ENCODE measurements at places on chromosomes 5 and 9. TPM values are rescaled to one million over a fixed set of nuclear protein-coding genes. Genes with fewer than 3 reads are reported as not detected.

- DNase-seq: no peak
Observed at GRCh38 chr5:95858023-95858461, 35.5 kb upstream of the GLRX start.

The POU4F3 gene
- total RNA-seq: not detected

DNA sequence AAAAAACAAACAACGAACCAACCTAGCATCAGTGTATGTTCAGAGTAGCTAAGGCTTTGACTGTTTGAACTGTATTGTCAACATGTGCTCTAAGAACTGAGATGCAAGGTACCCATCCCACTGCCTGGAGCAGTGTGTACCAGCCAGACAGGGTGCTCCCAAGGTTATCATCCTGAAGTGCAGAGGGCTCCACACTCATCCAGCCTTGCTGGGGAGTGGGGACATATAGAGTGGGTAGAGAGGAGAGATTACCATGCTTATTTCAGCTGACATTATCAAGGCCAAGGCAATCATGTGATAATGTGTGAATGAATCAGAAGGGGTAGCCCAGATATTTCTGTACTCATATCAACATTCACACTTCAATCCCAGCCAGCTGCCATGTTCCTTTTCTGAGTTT lies 68.7 kb upstream of the ZNF622 start:
- DNase-seq: no peak

The C8G gene
- total RNA-seq: not detected

The N4BP3 gene
- 4.1 TPM for total RNA-seq

DNA sequence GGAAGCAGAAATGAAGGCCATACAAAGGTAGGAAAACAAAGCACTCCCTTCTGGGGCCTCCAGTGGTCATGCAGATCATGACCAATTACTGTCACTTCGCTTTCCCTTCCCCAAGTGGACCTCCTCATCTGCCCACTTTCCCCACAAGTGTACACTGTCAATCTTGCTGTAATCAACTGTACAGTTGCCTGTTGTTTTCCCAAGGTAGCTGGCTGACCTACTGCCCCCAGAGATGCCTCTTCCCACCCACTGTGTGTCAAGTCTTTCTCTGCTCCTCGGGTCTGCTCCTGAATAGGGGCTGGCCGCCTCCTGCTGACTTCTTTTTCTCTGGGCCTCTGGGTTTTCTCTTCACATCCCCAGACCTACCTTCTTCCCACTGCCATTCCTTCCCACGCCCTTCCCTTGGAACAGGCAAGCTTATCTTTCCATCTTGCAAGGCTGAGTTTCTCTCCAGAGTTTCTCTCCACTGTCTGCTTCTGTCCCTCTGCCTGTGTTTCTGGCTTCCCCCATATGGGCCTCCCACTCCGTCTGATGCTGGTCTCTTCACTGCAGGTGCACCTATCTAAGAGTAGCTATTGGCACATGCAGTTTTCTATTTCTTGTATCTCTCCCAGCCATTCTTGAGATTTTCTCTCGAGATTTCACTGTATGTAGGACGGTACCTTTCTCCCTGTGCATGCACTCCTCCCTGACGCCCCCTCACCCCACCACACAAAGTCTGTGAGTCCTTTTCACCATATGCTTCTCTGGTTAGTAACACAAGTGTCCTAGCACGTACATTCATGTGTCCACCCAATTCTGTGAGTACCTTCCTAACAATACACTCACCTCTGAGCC lies 2.4 kb downstream of the ELL2 start:
- no peak for DNase-seq

DNA sequence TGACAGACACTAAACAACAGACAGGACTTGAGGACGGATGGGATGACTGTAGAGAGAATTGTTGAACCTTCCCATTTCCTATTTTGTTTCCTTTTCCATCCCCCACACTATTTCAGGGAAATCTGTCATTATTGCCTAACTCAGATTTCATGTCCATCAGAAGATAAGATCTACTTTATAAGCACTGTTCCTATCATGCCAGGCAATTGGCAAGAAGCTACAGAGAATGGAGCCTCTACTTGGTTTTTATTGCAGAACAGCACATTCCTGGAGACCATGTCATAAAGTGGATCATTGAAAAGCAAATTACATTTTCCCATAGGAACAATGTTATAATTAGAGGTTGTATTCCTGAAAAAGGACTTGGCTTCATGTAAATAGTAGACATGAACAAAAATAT lies 173.7 kb upstream of the KIF2A start:
- DNase-seq: no peak

DNA sequence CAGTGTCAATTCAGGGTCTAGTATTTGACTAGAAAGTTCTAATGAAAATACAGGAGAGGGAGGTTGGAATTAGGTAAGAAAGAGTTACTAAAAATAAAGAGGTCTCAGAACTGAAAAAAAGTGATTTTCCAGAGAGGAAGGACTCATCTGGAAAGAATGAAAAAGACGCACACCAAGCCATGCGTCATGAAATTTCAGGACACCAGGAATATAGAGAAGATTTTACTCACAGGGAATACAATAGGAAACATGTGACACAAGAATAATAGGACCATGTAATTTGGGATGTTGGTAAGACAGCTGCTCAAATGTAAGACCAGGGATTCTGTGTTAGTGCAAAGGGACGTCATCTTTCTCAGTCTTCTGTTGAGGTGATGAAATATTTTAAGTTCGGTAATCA lies 224.7 kb downstream of the GDNF start:
- DNase-seq: no peak

- DNase-seq: no peak
Observed at GRCh38 chr9:81499021-81499454, 190.3 kb downstream of the TLE1 start.

GRCh38 chr9:75053869-75054268 lies 25.8 kb upstream of the CARNMT1 start:
- DNase-seq: no peak

The F2RL2 gene
- under 0.01 TPM for total RNA-seq

- no peak for DNase-seq
Observed at GRCh38 chr9:120175031-120175430, 404.9 kb downstream of the CDK5RAP2 start.

The DEPDC1B gene
- total RNA-seq: 12.2 TPM

GRCh38 chr5:179170606-179171005 lies 110.4 kb downstream of the ZNF354C start:
- no peak for DNase-seq

The PHAX gene
- total RNA-seq: 96.6 TPM

The ANKRD31 gene
- 0.82 TPM for total RNA-seq

DNA sequence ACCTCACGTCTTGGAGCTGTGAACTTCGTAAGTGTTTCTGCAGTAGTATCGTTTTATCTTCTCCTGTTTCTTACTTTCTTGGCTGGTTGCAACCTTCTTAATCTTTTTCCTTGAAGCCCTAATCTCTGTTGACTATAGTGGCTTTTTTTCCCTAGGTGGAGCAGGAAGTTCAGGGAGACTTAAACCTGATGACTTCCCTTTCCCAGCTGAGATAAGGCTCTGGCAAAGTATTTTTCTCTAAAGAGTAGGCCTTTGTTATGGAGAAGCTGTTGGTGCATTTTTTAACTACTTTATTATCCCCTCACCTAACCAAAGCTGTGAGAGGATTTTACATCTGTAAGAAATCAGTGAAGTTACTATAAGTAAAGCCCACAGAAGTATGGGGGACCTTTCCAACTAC lies 723.1 kb upstream of the RIOK2 start:
- no peak for DNase-seq

The FCN2 gene
- not detected for total RNA-seq

- peak; percentile 27 for DNase-seq
Observed at GRCh38 chr9:96874947-96875460, 20.7 kb upstream of the ZNF782 start.

The OGN gene
- 17.5 TPM for total RNA-seq

The LCN9 gene
- total RNA-seq: not detected

- DNase-seq: no peak
Observed at GRCh38 chr5:32058101-32058500, 116.0 kb downstream of the GOLPH3 start.

The RAPGEF1 gene
- total RNA-seq: 28.1 TPM

- no peak for DNase-seq
Observed at GRCh38 chr9:74645007-74645639, 148.0 kb downstream of the RORB start.

The MYOT gene
- total RNA-seq: not detected

DNA sequence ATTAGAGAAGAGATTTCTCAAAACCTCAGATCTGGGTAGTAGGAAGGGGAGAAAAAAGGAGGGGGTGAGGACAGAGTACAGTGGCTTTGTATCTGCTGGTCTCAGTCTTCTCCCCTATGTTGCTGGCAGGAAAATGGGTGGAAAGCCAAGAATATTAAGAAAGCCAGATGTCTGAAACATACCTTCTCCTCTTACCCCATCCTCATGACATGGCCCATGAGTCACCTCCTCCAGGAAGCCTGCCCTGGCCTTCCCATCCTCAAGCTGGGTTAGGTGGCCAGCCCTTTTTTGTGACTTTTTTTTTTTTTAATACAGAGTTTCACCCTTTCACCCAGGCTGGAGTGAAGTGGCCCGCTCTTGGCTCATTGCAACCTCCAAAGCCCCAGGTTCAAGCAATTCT lies 61.8 kb downstream of the ABCA1 start:
- no peak for DNase-seq

DNA sequence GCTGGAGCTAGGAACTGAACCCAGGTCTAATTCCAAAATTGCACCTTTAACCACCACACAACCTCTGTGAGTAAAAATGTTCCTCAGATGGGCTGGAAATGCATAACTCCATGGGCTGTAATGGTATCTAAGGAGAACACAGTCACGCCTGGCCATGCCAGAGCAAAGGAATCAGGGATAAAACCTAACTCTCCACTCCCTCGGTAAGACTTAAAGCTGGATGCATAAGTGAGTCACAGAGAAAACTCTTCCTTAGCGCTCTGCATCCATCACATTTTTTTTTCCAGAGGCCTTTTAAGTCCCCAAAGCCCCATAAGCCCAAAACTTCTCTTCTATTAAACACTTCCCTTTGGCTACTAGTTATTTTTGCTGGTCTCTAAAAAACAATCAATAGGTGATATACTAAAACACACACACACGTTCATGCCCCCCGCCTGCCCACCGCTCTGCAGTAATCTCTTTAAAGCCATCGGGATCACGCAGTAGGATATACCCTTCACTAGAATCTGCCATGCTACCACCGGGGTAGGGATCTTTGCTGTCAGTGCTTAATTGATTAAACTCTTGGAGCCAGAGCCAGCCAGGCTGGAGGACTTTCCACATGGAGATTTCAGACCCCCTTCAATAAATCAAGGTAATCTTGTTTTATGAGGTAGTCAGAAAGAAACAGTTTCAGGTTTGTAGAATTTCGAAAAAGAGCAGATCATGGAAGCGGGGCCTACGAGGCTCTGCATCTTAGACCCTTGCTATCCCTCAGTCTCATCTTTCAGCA lies 212.9 kb downstream of the MAPKAP1 start:
- DNase-seq: no peak

The TRAF1 gene
- total RNA-seq: 1.6 TPM

The SGCD gene
- 3.3 TPM for total RNA-seq

DNA sequence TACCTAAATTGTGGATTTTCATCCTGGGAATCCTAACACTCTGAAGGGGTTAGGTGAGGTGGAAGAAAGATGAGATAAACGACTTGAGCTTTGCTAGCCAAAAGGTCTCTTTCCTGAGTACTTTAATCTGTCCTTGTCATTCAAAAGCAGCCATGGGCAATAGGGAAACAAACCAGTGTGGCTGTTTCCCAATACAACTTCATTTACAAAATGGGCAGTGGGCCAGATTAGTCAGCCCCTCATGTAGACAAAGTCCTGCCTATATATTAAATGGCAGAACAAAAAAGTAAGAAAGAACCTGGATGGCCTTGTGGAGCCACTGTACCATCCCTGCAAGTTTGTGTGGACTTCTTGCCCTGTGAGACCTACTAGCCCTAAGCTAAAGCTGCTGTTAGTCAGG lies 51.0 kb upstream of the NFIL3 start:
- no peak for DNase-seq

DNA sequence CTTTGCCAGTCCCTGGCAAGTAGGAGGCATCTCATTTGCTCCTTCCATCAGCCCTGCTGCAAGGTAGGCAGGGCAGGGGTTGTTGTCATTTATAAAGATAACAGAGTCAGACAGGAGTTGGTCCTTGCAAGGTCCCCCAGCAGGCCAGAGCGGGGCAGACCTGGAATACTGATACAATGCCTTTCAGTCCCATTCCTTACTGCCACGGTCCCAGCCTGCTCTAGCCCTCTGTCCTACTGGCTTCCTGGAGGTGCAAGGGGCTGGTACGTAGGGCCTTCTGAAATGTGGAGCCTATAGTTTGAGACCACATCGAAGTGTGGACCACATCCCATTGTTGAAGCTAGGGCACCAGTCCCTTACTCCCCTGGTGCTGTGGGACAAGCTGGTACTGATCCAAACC lies 42.8 kb upstream of the PITX1 start:
- no peak for DNase-seq

DNA sequence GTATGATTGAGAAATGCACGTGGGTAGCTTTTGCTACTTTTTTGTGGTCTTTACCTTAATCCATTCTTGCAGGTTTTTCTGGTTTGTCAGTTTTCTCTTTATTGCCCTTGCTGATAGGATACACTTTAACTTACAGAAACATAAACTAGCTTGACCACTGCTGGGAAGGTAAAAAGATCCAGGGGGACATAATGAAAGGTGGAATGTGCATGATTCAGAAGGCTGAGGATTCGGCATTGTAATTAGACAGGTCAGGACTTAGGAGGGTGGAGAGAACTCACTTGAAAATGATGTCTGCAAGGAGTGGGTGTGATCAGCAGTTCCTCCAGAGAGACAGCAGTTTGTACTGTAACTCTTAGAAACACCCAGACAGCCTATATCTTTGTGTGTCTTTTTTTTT lies 19.8 kb upstream of the TXNDC8 start:
- no peak for DNase-seq

The NOL8 gene
- 12.6 TPM for total RNA-seq

- no peak for DNase-seq
Observed at GRCh38 chr5:127705120-127705892, 2.1 kb downstream of the CCDC192 start.

DNA sequence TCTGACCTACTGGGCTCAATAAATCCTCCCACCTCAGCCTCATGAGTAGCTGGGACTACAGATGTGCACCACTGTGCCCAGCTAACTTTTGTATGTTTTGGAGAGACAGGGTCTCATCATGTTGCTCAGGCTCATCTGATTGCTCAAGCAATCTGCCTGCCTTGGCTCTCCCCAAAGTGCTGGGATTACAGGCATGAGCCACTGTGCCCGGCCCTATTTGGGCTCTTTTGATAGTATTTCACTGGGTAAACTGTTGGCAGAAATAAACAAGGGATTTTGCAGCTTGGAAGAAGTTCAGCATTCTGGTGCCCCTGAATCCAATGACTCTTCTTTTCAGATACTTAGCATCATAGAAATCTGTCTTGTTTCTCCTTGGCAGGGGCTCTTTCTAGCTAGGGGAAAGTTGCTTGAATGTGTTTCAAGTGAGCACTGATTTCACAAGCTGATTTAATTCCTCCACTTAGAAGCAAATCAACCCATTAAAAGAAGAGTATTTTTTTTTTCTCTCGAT lies 146.8 kb downstream of the PAPPA start:
- no peak for DNase-seq

DNA sequence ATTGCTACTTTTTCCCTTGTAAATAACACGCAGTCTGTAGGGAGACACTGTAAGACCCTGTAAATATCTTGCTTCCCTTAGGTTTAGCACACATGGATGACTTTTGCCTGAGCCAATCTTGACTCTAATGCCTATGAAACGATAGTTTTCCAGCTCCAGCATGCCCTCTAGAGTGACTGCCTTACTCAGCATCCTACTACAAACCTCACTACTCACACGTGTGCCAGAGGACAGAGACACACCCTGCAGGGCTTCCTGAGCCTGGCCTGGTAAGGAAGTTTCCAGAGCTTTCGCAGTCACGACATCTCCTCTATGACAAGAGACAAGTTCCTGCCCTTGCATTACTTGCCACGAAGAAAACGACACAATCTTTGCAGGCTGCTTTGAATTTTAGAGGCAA lies 138.1 kb downstream of the ATPSCKMT start:
- DNase-seq: no peak
